ENCODE measurements at places on chromosomes 5 and 9. TPM values are rescaled to one million over a fixed set of nuclear protein-coding genes. Genes with fewer than 3 reads are reported as not detected.
A peak's percentile ranks its signal among the peaks of the same experiment; 100 is the strongest.

DNA sequence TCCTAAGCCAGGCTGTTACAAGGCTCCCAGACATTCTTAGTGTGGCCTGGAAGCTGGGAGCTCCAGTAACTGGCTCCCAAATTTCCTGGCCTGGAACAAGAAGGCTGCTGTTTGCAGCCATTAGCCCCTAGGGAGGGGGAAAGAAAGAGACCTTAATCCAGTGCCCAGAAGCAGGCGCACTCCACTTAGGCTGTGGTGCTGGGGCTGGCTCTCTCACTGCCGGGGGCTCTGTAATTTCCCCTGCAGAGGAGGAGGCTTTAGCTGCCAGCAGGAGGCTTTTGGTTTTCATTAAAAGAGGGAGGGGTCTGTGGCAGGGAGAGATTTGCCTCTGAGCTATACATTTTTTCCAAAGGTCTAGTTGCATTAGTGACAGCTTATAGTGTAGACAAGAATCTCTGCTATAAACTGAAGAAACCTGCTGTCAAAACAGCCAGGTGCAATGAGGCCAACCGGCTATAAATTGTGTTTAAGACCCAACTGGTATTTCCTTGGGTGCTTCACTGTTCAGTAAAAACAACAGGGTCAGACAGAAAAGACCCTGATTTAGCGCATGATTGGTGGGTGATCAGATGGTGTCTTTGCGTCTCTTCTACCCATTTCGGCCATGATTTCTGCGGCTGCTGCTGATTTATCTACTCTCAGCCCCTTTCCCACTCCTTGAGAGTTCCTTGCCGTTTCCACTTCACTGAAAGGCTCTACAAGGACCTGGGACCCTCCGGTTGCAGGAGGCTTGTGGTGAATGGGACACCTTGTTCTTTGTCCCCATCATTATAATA, 254.6 kb downstream of the AOPEP start:
- no peaks in the 10 kb centered on the region for H3K27me3 ChIP-seq
- H3K4me1 ChIP-seq: peaks cover 32% of the 10 kb centered on the region
- DNase-seq: no peak
- no peaks in the 10 kb centered on the region for H3K36me3 ChIP-seq

GRCh38 chr9:99796231-99796630, 25.5 kb upstream of the NR4A3 start:
- H3K27me3 ChIP-seq: no peaks in the 10 kb centered on the region
- H3K36me3 ChIP-seq: no peaks in the 10 kb centered on the region
- H3K27ac ChIP-seq: no peak overlapping the region
- no peak for DNase-seq
- no peak overlapping the region for H3K4me3 ChIP-seq

DNA sequence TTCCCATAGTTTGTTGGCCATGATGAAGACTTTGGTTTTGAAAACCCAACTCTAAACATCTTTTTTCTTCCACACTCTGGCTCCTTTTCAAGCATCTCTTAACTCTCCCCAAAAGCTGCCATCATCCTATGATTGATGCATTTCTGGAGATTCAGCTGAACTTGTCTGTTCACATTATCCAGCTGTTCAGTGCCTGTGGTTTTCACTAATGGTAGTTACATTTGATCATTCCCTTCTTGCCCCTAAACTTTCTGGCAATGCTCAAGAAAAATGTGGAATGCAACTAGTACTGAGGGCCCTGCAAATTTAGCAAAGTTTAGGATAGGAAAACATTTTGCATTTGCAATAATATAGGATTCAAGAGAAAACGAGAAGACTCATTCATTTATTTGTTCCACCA, 267.5 kb downstream of the ENC1 start:
- H3K27ac ChIP-seq: no peak overlapping the region
- no peaks in the 10 kb centered on the region for H3K36me3 ChIP-seq
- no peak for DNase-seq
- no peaks in the 10 kb centered on the region for H3K4me1 ChIP-seq
- H3K4me3 ChIP-seq: no peak overlapping the region
- H3K27me3 ChIP-seq: no peaks in the 10 kb centered on the region

DNA sequence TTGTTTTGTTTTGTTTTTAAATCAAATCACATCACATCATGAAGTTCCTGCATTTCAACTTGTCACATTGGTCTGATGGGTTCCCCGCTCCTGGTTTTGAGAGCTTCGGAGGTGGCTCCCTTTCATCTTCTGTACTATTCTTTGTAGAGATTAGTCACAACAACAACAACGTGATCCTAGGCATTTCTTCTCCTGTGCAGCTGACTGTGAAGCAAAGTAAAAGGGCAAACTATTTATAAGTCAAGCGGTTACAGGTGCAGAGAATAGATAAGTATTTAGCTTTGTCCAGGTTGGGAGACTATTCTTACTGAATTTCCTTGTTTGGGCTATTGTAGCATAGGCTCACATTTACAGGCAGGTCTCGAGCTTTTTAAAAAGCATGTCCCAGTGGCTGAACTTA, 197.7 kb upstream of the CDKN2B start:
- no peak overlapping the region for H3K27ac ChIP-seq
- H3K36me3 ChIP-seq: no peaks in the 10 kb centered on the region
- no peak overlapping the region for H3K4me3 ChIP-seq
- no peak for DNase-seq
- no peaks in the 10 kb centered on the region for H3K27me3 ChIP-seq
- H3K4me1 ChIP-seq: no peaks in the 10 kb centered on the region

DNA sequence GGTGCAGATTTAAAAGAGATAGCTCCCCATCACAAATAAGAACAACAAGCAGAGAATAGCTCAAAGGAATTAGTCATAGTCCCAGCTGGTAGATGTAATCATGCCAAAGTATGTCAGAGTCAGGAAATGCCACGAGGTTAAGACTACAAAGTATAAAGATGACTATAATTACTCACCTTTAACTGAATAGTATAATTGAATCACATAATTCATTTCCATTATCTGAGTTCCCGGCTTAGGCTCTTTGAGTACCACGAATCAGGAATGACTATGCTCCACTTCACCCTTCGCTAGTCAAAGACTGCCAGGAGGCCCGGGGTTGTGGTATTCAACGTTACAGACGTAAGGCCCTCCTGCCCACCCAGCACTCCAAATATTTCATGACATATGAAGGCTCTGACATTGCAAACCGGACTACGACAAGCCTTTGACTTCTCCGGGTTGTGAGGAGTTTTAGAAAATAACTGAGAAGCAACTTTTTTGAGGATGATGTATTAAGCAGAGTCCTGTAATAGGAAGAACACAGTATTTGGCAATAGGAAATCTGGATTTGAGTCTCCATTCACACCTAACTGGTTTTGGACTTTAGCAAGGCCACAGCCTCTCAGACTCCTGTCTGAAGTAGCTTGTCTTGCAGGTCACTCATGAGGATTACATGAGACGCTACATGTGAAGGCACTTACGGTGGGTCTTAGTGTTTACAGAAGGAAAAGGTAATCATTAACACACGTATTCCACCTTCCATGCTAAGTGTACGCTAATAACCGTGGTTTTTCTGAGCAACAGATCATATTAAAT, 64.6 kb downstream of the ENC1 start:
- no peaks in the 10 kb centered on the region for H3K27me3 ChIP-seq
- H3K27ac ChIP-seq: peak overlapping the region; percentile 88
- H3K4me3 ChIP-seq: peak overlapping the region; percentile 6
- no peaks in the 10 kb centered on the region for H3K36me3 ChIP-seq
- H3K4me1 ChIP-seq: peaks cover 26% of the 10 kb centered on the region
- DNase-seq: no peak

DNA sequence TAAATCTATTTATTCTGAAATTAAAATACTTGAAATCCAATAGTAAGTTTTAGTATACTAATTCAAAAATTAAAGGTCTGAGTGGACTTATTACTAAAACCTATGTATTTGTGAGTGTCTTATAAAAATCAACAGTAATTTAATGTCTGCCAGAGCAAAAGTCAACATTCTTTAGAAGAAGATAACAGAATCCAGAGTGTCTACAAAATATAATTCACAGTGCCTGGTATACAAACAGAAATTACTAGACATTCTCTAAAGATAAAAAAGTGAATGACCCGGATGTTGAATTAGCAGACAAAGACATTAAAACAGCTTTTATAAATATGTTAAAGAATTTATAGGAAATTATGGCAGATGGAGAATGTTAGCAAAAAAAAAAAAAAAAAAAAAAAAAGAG, 22.4 kb upstream of the IRX4 start:
- no peaks in the 10 kb centered on the region for H3K36me3 ChIP-seq
- no peaks in the 10 kb centered on the region for H3K4me1 ChIP-seq
- no peak overlapping the region for H3K4me3 ChIP-seq
- DNase-seq: no peak
- no peak overlapping the region for H3K27ac ChIP-seq

SPARC gene
- total RNA-seq: 277 TPM

DNA sequence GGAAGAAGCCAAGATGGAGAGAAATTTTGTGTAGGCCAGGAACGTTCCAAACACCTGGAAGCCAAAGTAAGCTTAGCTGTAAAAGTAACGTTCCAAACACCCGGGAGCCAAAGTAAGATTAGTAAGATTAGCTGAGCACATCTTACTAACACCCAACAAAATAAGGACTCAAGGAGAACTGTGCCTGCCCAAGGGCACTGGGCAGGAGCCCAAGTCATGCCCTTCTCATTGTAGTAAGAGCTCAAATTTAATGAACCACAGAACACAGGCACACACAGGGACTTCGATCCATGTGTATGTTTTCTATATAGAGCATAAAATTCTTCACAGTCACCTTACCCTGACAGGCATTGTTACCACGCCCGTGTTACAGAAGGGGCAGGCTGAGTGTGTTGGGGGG, 36.1 kb upstream of the NXNL2 start:
- H3K36me3 ChIP-seq: no peaks in the 10 kb centered on the region
- H3K4me3 ChIP-seq: no peak overlapping the region
- H3K4me1 ChIP-seq: no peaks in the 10 kb centered on the region
- no peak for DNase-seq
- H3K27ac ChIP-seq: no peak overlapping the region
- H3K27me3 ChIP-seq: no peaks in the 10 kb centered on the region

ACSL6 gene
- total RNA-seq: 6.0 TPM

GRCh38 chr9:69809304-69809863, 11.2 kb upstream of the CFAP95 start:
- H3K4me3 ChIP-seq: no peak overlapping the region
- H3K27me3 ChIP-seq: no peaks in the 10 kb centered on the region
- H3K36me3 ChIP-seq: no peaks in the 10 kb centered on the region
- H3K4me1 ChIP-seq: no peaks in the 10 kb centered on the region
- no peak for DNase-seq
- no peak overlapping the region for H3K27ac ChIP-seq

PGM5 gene
- total RNA-seq: 3.5 TPM

C9 gene
- total RNA-seq: 1,513 TPM

GRCh38 chr5:20230010-20230409, 242.0 kb upstream of the CDH18 start:
- no peaks in the 10 kb centered on the region for H3K27me3 ChIP-seq
- H3K4me1 ChIP-seq: no peaks in the 10 kb centered on the region

TMEM171 gene
- 1.5 TPM for total RNA-seq

GRCh38 chr5:175900157-175900556, 28.8 kb downstream of the CPLX2 start:
- no peaks in the 10 kb centered on the region for H3K4me1 ChIP-seq
- no peak overlapping the region for H3K4me3 ChIP-seq
- DNase-seq: no peak
- H3K27ac ChIP-seq: no peak overlapping the region
- no peaks in the 10 kb centered on the region for H3K36me3 ChIP-seq
- H3K27me3 ChIP-seq: no peaks in the 10 kb centered on the region

- no peak for DNase-seq
- no peaks in the 10 kb centered on the region for H3K36me3 ChIP-seq
- no peaks in the 10 kb centered on the region for H3K27me3 ChIP-seq
- peaks cover 21% of the 10 kb centered on the region for H3K4me1 ChIP-seq
These were observed 4.8 kb downstream of the DNAJB5 start for GRCh38 chr9:34994260-34994899.

DNA sequence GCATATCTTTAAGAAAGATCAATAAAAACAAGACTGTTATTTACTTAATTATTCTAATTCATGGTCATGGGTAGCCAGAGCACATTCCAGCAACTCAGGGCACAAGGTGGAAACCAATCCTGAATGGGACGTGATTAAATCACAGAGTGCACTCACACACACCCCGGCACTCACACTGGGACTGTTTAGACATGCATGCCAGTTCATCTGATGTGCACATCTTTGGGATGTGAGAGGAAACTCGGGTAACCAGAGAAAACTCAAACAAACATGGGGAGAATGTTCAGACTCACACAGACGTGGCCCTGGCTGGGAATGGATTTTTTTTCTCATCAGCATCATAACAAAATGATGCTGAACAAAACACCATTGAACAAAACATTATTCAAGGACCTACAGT, 29.4 kb downstream of the SMAD5 start:
- no peak for DNase-seq
- H3K27ac ChIP-seq: no peak overlapping the region
- H3K27me3 ChIP-seq: no peaks in the 10 kb centered on the region

- no peaks in the 10 kb centered on the region for H3K36me3 ChIP-seq
- H3K27me3 ChIP-seq: no peaks in the 10 kb centered on the region
- no peak overlapping the region for H3K4me3 ChIP-seq
- H3K4me1 ChIP-seq: no peaks in the 10 kb centered on the region
These were observed 264.8 kb upstream of the PTGER4 start for GRCh38 chr5:40414922-40415321.

DNA sequence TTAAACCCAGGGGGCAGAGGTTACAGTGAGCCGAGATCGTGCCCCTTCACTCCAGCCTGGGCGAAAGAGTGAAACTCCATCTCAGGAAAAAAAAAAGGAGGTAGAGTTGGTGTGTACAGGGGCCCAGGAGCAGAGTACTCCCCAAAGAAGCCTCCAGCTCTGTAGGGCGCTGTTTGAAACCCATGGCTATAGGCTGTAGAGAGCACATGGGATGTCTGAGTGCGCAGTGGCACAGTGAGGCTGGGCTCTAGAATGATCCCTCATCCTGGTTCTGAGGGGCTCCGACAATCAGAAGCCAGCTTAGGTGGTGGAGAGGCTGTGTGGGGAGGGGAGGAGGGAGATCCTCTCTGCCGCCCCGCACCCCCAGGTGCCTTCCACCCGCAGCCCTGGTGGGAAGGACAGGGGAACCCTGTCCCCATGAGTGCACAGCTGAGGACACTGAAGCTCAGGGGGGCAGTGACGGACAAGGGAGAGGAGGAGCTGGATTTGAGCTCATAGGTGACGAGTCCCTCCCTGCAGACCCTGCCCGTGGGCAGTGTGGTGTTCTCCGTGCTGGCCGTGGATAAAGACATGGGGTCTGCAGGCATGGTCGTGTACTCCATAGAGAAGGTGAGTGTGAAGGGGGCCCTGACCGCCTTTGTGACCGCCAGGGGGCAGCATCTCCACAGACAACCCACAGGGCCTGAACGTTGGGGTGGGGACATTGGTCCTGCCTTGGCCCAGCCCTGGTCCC, 24.6 kb downstream of the CDHR2 start:
- H3K36me3 ChIP-seq: no peaks in the 10 kb centered on the region
- H3K27me3 ChIP-seq: no peaks in the 10 kb centered on the region
- H3K27ac ChIP-seq: no peak overlapping the region
- H3K4me1 ChIP-seq: no peaks in the 10 kb centered on the region
- H3K4me3 ChIP-seq: no peak overlapping the region
- DNase-seq: peak; percentile 74

DNA sequence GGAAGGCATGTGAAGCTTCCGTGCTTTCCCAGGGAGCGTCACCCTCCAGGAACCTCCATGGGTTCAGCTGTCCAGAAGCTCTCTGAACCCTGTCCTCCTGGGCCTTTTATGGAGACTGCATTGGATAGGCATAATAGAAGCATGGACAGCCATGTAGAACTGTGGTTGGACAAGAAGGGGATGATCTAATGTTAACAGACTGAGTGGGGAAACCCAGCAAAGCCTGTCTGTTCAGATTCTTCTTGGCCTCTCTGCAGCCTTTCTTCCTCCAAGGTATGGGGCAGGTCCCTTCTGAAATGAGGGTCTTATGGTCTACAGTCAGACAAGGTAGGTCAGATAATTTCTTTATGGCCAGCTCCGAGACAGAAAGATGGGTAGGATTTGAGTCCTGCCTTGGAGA, 59.1 kb upstream of the CTNNA1 start:
- H3K27ac ChIP-seq: no peak overlapping the region
- DNase-seq: no peak
- no peaks in the 10 kb centered on the region for H3K36me3 ChIP-seq
- H3K4me1 ChIP-seq: no peaks in the 10 kb centered on the region
- no peak overlapping the region for H3K4me3 ChIP-seq

GZMA gene
- total RNA-seq: 0.77 TPM
